HT-29 (cell line): ENCODE measurements at places on chromosomes 12 and 14. TPM values are rescaled to one million over a fixed set of nuclear protein-coding genes. Genes with fewer than 3 reads are reported as not detected.

Gene SCNN1A
- 161 and 221 TPM in 2 replicates for total RNA-seq

Gene OASL
- 17.4 and 18.0 TPM in 2 replicates for total RNA-seq

Gene RNASE7
- not detected in 2 replicates for total RNA-seq

Gene KRT79
- not detected in 2 replicates for total RNA-seq

Gene NOVA1
- total RNA-seq = 0.10 and 0.37 TPM in 2 replicates

GRCh38 chr12:95136598-95136997 lies 63.2 kb upstream of the NR2C1 start:
- no peak for DNase-seq

DNA sequence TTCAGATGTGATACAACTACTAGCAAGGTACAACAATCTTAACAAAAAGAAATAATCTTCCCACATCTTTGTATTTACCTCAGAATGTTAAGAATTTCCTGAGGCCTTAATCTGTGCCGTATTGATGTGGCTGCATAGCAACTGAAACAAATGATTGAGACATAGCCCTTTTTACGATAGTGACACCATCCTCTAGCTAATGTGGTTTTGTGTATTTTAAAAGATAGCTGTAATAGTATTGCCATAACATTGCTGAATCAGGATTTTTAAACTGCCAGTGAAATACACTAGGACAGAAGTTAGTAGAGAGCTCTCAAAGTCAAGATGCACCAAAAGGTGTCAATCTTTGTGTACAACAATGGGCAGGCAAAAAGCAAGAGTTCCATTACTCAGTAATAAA lies 11.9 kb downstream of the NPAS3 start:
- DNase-seq = no peak

GRCh38 chr14:60184146-60184904 lies 19.1 kb upstream of the DHRS7 start:
- peak; percentile 60 for DNase-seq

- DNase-seq = no peak
Measured at GRCh38 chr14:76687611-76688382, 73.5 kb upstream of the VASH1 start.

DNA sequence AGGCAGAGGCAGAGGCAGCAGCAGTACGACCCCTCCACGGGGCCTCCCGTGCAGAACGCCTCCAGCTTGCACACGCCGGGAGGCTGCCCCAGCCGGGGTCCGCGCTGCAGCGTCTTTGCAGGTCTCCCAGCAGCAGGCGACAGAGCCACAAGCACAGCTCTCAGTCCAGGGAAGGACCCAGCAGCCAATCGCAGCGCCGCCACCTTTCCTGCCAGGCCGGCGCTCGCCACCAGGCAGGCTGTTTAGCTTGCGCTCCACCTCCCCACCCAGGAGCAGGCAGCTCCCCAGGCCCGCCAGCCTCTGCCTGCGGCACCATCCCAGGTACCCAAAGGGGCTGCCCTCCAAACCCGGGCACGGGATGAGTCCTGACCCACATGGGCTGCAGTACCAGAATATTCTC lies 25.2 kb downstream of the DDX51 start:
- no peak for DNase-seq

- peak; percentile 96 for DNase-seq
Measured at GRCh38 chr14:77040059-77040740, 11.7 kb upstream of the IRF2BPL start.

- DNase-seq = no peak
Measured at GRCh38 chr12:102051431-102051965, 10.3 kb downstream of the WASHC3 start.
